Mesothelial cell of epicardium (in vitro differentiated cells): ENCODE measurements at places on chromosomes 11 and 22.
A peak's percentile ranks its signal among the peaks of the same experiment; 100 is the strongest.

- DNase-seq = no peak
Measured at GRCh38 chr22:26573026-26573662, 16.8 kb downstream of the TPST2 start.

DNA sequence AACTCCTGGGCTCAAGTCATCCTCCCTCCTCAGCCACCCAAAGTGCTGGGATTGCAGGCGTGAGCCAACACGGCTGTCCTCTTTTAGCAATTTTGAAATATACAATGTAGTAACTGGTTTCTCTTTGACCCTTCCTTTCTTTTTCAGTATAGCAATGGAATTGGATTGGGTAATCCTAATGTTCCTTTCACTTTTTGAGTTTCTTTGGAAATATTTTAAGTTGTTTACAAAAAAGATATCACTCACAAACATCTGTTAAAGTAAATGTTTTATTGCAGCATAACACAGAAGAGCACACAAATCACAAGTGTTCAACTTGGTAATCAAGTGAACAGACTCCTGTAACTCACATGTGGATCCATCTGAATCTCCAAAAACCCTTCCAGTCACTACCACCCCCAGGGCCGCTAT lies 44.6 kb upstream of the EP300 start:
- DNase-seq = no peak

- no peak for DNase-seq
Measured at GRCh38 chr11:117579161-117579560, 217.9 kb downstream of the DSCAML1 start.

DNA sequence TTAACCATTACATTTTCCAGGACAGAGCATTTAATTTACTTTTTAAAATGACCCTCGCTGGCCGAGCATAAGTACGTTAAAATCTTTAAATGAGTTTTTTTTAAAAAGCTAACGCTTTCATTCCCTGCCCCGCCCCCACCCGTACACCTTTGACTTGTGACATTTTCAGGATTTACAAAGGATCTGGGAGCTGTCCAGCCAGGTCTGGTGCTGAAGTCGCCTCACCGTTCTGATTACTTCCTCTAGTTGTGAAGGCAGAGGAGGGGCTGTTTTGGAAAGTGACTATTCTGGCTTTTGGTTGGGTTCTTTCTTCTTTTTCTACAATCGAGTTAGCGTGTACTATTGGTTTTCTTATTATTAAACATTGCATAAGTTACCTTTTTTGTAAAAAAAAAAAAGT lies 2.9 kb downstream of the C11orf87 start:
- DNase-seq = peak; percentile 62

- DNase-seq = no peak
Measured at GRCh38 chr11:110433393-110434333, 3.9 kb downstream of the FDX1 start.

DNA sequence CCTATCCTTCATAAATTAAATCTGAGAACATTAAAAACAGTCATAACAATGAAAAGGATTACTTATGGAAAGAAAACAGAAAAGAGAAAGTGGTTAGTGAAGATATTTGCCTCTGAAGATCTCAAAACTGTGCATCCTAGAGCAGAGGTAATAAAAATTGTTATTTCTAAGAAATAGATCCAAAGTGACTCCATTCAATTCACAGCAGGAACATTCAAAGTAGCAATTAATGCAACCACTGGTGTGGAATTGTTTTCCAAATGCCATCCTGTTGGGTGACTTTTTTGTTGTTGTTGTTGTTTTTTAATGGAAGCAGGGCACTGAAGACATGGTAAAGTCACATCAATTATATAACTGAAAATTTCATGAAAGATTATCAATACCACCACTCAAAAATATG lies 1139.5 kb upstream of the CCDC90B start:
- DNase-seq = no peak
